Natural killer cell (primary cell): ENCODE measurements at places on chromosomes 6 and 20. TPM values are rescaled to one million over a fixed set of nuclear protein-coding genes. Genes with fewer than 3 reads are reported as not detected.

GRCh38 chr6:16762268-16762549, 949 bp upstream of the ATXN1 start:
- no peak for DNase-seq

DNA sequence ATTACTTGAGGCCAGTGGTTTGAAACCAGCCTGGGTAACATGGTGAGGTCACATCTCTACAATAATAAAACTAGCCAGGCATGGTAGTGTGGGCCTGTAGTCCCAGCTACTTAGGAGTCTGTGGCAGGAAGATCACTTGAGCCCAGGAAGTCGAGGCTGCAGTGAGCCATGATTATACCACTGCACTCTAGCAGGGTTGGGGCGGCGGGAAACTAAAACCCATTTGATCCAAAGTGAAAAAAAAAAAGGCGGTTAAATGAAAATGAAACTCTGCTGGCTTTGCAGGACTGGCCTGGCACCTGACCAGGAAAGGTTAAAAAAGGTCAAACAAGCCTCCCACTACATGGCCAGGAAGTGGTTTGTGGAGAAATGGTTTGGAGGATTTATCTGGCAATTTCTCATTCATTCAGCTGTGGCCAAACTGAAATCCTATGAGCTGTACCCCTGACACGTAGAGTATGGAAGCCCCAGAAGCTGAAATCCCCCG, 36.6 kb downstream of the MTRES1 start:
- peak; percentile 16 for DNase-seq

- DNase-seq = no peak
Measured at GRCh38 chr20:2093159-2093781, 8.4 kb upstream of the STK35 start.

GRCh38 chr20:53050338-53050737, 78.2 kb downstream of the TSHZ2 start:
- DNase-seq = no peak

DNA sequence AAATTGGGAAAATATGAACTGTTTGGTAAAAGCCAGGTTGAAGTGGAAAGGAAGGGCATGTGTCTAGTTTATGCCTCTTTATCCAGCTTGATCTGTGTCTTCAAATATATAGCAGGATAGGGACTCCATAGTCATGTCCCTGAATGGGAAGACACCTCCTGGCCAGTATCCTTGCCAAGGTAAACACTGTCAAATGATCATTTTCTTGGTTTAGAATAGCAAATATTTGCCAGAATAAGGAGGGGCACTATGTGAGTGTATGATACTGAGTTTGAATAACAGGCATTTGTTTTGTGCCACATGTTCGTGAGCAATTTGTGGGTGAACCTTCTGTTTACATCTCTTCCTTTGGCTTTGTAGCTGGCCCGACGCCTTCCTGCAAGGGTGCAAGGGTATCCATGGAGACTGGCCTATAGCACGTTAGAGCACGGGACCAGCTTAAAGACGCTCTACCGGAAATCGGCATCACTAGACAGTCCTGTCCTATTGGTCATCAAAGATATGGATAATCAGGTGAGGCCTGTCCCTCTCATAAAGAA, 34.2 kb upstream of the HINT3 start:
- DNase-seq = no peak

- no peak for DNase-seq
Measured at GRCh38 chr20:37226889-37227288, 34.7 kb downstream of the GHRH start.

GRCh38 chr6:83443516-83443915, 12.7 kb upstream of the ME1 start:
- DNase-seq = no peak

DNA sequence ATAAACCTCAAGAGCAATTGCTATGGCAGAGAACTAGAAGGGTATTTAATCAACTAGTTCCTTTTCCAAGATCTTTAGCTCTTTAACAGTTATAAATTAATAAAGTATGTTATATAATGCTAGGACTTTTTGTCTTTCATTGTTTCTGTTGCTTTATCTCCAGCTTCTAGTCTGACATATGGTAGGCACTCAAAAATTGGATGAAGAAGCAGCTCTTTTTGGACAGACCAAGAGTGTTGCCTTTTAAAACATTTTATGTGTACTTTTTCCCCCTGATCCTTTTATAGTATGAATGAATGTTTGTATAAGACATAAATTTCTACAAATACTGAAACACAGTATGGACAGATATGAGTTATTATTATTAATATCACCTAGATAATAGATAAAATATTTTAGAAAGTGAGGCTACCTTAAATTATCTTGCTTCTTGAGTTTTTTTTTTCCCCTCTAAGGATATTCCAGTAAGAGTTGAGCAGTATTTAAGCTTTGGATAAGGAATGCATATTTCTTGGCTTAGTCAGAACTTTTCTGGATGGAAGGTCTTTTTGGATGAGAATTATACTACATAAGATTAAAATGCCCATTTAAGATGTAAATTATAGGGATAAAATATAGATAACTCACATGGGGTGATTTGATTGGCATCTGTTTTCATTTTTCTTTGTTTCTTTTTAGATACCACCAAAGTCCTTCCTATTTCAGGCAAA, 16.6 kb downstream of the LAMA2 start:
- no peak for DNase-seq

- DNase-seq = peak; percentile 86
Measured at GRCh38 chr6:130322673-130323268, 43.0 kb upstream of the TMEM200A start.

DNA sequence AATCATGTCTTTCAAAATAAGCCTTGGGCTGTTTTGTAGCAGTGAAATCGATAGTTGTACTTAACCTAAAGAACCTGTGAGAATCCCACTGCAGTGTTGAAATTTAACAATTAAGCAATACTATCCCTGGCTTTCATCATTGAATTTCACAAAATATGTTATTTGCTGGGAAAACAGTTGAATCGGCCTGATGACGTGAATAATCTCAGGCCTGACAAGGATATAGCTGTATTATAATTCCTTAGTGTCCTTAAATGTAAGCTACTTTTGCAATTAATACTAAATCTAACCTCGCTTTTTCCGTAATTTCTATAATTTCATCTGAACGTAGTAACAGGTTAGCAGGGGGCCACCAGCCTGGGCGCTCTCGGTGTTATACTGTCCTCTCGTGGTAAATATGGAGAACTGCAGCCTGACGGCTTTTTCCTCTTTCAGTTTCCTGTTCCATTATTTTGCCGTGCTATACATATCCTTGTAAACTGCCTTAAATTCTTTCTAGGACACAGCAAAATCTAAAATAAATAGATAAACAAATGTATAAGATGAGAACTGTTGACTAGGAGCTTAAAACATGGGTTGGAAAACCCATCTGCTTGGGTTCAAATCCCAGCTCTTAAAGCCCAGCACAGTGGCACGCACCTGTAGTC, 24.0 kb downstream of the MTFR2 start:
- peak; percentile 79 for DNase-seq

DNA sequence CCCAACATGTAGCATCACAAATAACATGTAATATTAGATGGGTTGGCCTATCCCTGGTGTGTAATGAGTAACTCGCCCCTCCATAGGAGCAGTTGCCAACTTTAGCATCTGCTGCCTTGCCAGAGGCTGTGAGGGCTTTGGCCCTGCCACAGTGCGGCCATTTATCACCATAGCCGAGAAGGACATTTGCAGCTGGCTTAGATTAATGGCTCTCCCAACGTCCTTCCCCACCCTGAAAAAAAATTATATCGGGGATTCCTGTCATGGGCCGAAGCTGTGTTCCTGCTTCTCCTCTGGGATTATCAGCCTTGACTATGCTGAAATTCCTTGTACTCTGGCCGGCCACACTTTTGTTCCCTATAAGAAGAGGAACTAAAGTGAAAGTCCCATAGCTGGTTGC, 7.6 kb upstream of the ADIG start:
- DNase-seq = no peak

- no peak for DNase-seq
Measured at GRCh38 chr20:48751871-48752270, 75.9 kb downstream of the PREX1 start.

DNA sequence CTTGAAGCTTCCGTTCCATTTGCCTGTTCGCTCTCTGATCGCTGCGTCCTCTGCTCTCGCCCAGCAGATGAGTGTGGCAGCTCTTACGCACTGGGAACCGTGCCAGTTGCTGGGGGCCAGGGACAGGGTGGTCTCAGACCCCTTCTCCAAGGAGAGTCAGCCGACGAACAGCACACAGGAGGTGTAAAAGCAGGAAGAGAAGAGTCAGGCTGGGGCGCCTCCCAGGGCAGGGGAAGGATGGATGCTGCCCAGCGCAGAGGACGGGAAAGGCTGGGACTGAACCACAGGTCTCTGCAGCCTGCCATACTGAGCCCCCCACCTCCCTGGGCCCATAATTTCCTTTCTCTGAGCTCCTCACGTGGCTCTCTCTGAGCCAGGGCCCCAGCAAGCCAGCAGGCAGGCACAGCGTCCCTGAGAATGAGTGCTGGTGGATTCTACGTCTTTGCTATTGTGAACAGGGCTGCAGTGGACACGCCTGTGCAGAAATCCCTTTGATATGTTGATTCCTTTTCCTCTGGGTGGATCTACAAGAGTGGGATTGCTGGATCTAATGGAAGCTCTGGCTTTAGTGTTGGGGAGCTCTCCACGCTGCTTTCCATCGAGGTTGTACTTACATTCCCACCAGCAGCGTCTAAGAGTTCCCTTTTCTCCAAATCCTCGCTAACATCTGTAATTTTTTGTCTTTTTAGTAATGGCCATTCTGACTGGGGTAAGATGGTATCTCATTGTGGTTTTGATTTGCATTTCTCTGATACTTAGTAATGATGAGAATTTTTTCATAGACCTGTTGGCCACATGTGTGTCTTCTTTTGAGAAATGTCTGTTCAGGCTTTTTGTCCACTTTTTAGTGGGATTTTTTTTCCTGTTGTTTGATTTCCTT, 104.1 kb downstream of the PSMB1 start:
- DNase-seq = no peak

HSPA1L gene
- 4.5 TPM for total RNA-seq

SRC gene
- 2.3 TPM for total RNA-seq

HEY2 gene
- total RNA-seq = 0.66 TPM

CLPSL1 gene
- total RNA-seq = not detected

CCN2 gene
- not detected for total RNA-seq

E2F1 gene
- total RNA-seq = 4.6 TPM
